ENCODE measurements at places on chromosomes 7 and 10.

GRCh38 chr10:76643511-76643911 is 994.1 kb downstream of the KCNMA1 start:
- DNase-seq, result no peak

GRCh38 chr7:70707823-70708243 is 424.1 kb upstream of the GALNT17 start:
- DNase-seq, result no peak

GRCh38 chr10:91955114-91955513 is 31.5 kb downstream of the BTAF1 start:
- no peak for DNase-seq

DNA sequence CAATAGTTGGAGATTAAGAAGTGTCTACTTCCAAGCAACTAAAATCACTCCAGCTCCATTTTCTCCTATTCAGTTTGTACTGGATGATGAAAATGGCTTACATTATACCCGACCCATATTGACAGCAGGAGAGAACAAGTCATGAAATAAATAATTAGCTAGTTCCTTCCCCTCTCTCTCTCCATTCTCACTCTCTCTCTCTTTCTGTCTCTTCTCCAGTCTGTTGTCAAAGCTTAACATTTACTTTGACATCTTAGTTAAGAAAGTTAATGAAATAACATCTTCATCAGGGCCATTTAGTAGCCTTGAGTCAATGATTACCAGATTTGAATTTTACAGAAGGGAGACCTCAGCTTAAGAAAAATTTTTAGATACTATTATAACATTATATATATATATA is 138.5 kb downstream of the ARID5B start:
- no peak for DNase-seq

DNA sequence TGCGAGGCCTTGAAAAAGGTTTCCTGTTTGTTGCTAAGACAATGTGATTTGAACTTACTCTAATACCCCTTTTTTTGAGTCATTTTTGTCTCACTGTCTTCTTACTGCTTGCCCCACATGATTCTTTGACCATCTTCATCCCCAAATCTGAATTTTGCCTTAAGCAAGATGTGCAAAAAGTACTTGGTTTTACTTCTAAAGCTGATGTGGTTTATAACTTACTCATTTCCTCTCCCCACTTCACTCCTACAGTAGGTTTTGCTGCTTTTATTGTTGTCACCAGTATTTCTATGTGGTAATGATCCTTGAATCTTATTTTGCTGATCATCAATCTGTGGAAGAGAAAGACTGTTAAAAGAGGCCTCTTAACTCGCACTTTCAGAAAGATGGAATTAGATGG is 396.4 kb downstream of the SDK1 start:
- no peak for DNase-seq
